ENCODE measurements at places on chromosomes 13 and 19. TPM values are rescaled to one million over a fixed set of nuclear protein-coding genes. Genes with fewer than 3 reads are reported as not detected.

DNA sequence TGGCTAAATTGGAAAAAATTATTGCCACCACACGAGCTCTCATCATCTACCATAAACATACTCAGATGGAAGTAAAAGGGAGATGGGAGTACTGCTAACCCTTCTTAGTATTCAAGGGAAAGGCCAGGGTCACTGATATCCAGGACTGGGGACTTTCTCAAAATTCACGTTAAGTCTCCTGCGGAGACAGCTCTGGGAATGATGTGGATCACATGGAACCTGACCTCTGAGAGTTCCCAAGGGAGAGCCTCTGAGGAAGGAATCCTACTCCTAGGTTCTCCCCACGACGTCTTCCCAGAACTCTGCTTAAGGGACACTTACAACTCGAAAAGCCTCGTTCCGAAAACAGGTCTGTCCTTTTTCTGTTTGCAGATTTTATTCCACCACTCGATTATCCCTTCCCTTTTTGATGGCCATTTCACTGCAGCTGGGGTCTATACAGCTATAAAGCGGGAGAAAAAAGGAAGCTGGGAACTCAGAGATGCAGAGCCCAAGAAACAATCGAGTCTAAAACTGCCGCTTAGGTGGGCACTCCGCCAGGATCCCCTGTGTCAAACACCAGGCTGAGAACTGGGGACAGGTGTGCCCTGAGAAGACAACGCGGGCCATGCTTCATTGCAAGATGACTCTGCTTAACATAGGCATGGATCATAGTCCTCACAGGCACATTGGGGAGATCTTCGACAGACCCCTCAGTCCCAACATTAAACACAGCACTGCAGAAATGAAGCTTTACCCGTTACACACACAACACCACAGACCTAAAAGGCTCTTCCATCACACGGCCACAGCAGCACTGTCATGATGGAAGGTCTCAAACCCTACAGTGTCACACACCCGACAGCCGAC lies 823 bp upstream of the ZNF567 start:
- no peak for DNase-seq
- H3K27ac ChIP-seq = peak overlapping the region; percentile 73
- peak overlapping the region; percentile 87 for H3K4me3 ChIP-seq
- H3K27me3 ChIP-seq = no peaks in the 10 kb centered on the region
- H3K36me3 ChIP-seq = peaks cover 11% of the 10 kb centered on the region

- no peak overlapping the region for H3K27ac ChIP-seq
- peaks cover 5% of the 10 kb centered on the region for H3K36me3 ChIP-seq
- DNase-seq = no peak
Measured at GRCh38 chr13:77213644-77214043, 113.2 kb downstream of the MYCBP2 start.

- peak overlapping the region; percentile 53 for H3K4me3 ChIP-seq
- peak; percentile 93 for DNase-seq
- H3K27me3 ChIP-seq = peaks cover 2% of the 10 kb centered on the region
- H3K4me1 ChIP-seq = peaks cover 2% of the 10 kb centered on the region
- no peaks in the 10 kb centered on the region for H3K36me3 ChIP-seq
Measured at GRCh38 chr19:1507763-1508506, 4.9 kb downstream of the ADAMTSL5 start.

- no peak overlapping the region for H3K27ac ChIP-seq
- no peaks in the 10 kb centered on the region for H3K36me3 ChIP-seq
- H3K27me3 ChIP-seq = no peaks in the 10 kb centered on the region
- no peaks in the 10 kb centered on the region for H3K4me1 ChIP-seq
- no peak overlapping the region for H3K4me3 ChIP-seq
Measured at GRCh38 chr13:49733181-49733951, 42.1 kb upstream of the EBPL start.

GRCh38 chr19:40736661-40737060 lies 13.6 kb downstream of the ACTMAP start:
- H3K4me3 ChIP-seq = no peak overlapping the region
- no peaks in the 10 kb centered on the region for H3K27me3 ChIP-seq
- H3K36me3 ChIP-seq = peaks cover 15% of the 10 kb centered on the region
- no peak for DNase-seq
- no peak overlapping the region for H3K27ac ChIP-seq

GRCh38 chr19:46745521-46746280 lies at the start of gene FKRP:
Gene FKRP (plus strand): TSS chr19:46746057. CDS start chr19:46755451, 9,394 bp downstream.
- peak within 1 kb of the TSS; percentile 95 for H3K27ac ChIP-seq
- no peak for DNase-seq
- peak within 1 kb of the TSS; percentile 99 for H3K4me3 ChIP-seq
- H3K4me1 ChIP-seq = no peaks in the 10 kb centered on the region
- no peaks in the 10 kb centered on the region for H3K36me3 ChIP-seq
- H3K27me3 ChIP-seq = no peaks in the 10 kb centered on the region

DNA sequence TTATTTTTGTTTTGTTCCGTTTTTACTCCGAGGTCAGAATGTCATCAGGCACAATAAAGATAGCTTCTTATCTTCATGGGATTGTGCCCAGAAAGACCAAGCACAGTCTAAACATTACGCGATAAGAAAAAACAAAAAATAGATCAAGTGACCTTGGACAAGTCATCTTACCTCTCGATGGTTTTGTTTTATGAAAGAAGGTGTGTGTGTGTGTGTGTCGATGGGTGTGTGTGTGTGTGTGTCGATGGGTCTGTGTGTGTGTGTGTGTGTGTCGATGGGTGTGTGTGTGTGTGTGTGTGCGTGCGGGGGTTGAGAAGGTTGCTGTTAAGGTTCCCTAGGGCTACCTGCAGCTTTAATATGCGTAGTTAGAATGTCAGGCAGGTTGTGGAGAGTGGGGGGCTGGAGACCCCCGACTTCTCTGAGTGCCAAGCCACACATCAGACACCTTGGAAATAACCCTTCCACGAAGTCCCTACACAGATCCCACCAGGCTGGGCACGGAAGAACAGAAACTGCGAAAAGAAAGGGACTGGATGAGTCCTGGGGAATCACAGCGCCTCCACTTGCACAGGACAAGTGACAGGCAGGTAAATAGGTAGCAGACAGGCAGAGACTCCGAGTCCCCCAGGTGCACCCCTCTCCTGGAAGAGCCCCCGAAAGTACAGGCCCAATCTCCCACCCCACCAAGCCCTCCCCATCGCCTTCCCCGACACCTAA lies 458 bp upstream of the ATP8A2 start:
- H3K36me3 ChIP-seq = no peaks in the 10 kb centered on the region
- H3K4me3 ChIP-seq = no peak overlapping the region
- no peaks in the 10 kb centered on the region for H3K4me1 ChIP-seq
- peaks cover 48% of the 10 kb centered on the region for H3K27me3 ChIP-seq
- DNase-seq = no peak

DNA sequence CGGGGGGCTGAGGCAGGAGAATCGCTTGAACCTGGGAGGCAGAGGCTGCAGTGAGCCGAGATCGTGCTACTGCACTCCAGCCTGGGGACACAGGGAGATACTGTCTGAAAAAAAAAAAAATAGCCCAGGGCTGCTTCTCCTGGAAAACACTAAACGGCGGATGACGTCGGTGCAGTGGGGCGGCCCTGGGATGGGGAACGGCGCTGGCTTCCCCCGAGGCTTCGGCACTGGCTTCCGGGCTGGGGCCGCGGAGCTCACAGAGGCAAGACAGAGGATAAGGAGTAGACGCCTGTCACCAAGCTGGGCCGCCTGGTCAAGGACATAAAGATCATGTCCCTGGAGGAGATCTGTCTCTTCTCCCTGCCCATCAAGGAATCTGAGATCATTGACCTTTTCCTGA lies 5.0 kb downstream of the PRSS57 start:
- DNase-seq = no peak
- H3K27me3 ChIP-seq = no peaks in the 10 kb centered on the region
- H3K27ac ChIP-seq = no peak overlapping the region
- H3K4me3 ChIP-seq = no peak overlapping the region

DNA sequence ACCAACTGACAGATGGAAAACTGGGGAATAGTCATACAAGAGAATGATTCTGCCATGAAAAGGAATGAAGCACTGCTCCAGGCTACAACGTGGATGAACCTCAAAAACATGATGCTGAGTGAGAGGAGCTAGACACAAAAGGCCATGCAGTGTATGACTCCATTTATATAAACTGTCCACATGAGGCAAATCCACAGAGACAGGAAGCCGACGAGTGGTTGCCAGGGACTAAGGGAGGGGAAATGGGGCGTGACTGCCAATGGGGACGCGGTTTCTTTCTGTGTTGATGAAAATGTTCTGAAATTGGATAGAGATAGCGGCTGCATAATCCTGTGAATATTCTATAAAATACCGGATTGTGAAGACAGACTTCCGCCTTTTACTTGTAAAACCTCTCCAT lies 10.2 kb downstream of the SMIM7 start:
- H3K27ac ChIP-seq = no peak overlapping the region
- H3K27me3 ChIP-seq = no peaks in the 10 kb centered on the region
- no peak overlapping the region for H3K4me3 ChIP-seq
- H3K4me1 ChIP-seq = no peaks in the 10 kb centered on the region
- peaks cover 6% of the 10 kb centered on the region for H3K36me3 ChIP-seq

DNA sequence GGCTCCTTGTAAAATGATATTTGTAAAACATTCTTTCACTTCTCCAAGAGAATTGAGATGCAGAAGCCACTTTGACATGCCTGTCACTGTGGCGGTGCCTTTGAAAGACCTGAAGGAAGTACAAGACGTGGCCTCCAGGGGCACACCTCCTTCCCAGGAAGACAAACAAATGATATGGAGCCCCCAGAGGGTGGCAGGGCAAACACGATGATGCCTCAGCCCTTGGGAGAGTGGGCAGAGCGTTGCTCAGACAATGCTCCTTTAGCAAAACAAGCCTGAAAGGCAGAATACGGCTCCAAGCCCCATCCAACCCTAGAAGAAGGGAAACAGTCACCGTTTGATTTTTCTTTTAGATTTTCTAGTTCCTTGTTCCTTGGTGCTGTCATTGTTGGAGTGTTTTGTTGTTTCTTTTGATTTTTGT lies 9.2 kb upstream of the ATP12A start:
- H3K4me3 ChIP-seq = peak overlapping the region; percentile 46
- H3K27ac ChIP-seq = peak overlapping the region; percentile 60
- H3K4me1 ChIP-seq = no peaks in the 10 kb centered on the region
- H3K36me3 ChIP-seq = no peaks in the 10 kb centered on the region

GRCh38 chr13:113586661-113587479 lies 2.3 kb downstream of the TFDP1 start:
- DNase-seq = no peak
- H3K36me3 ChIP-seq = no peaks in the 10 kb centered on the region
- H3K4me3 ChIP-seq = no peak overlapping the region
- no peaks in the 10 kb centered on the region for H3K27me3 ChIP-seq

GRCh38 chr19:47680858-47681332 lies 32.3 kb upstream of the EHD2 start:
- H3K27me3 ChIP-seq = no peaks in the 10 kb centered on the region
- H3K4me1 ChIP-seq = no peaks in the 10 kb centered on the region
- H3K4me3 ChIP-seq = no peak overlapping the region

DNA sequence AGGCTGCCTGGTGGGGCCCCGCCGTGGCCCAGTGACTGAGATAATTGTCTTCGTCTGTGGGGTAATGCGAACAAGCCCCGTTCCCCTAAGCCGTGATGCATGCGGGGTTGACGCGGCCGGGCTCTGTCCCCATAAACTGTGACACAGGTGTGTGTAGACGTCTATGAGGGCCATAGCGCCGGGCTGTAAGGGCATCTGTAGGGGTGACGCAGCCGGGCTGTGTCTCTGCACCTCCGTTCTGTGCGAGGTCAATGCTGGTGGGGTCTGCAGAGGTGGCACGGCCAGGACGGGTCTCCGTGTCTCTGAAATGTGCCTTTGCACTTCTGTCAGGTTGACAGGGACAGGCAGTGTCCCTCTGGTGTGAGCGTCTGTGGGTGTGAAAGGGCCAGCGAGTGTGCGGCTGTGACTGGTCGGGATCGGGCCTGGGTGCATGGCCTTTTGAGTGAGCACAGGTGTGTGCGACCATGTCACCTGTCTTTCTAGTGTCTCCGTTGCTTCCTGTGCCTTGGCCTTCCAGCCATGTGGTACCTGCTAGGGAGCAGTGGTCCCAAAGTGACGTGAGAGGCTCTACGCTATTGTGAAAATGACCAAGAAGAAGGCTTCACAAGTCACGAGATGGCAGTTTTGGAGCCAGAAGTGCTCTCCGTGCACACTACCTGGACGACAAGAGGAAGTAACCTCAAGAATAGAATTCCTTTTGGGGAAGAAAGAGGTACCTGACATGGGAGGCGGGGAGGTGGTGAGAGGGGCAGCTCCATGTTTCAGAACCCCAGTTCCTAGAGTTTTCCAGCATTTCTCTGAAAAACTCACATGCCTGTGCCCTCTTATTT lies 16.4 kb upstream of the ZNF331 start:
- H3K27me3 ChIP-seq = no peaks in the 10 kb centered on the region
- H3K27ac ChIP-seq = no peak overlapping the region
- H3K4me3 ChIP-seq = peak overlapping the region; percentile 62
- H3K36me3 ChIP-seq = no peaks in the 10 kb centered on the region
- H3K4me1 ChIP-seq = peaks cover 4% of the 10 kb centered on the region
- no peak for DNase-seq

DNA sequence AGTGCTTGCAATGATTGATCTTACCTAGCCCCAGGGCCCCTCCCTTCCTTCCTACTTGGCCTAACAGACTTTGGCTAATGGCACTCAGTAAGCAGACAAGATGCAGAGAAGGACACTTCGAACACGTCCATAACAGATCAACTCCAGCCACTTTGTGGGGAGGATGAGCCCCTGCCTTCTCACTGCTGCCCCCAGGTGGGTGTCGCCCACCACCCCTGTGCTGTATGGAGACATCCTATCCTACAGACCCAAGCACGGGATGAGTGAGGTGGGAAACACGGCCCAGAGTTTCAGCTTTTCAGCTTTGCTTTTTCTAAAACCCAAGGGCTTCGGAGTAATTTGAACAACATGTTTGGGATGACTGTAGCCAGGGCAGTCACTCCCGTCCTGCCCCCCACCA lies 5.5 kb downstream of the SLC7A1 start:
- H3K27ac ChIP-seq = peak overlapping the region; percentile 17
- no peaks in the 10 kb centered on the region for H3K27me3 ChIP-seq
- no peak overlapping the region for H3K4me3 ChIP-seq
- no peaks in the 10 kb centered on the region for H3K36me3 ChIP-seq
- no peak for DNase-seq
- H3K4me1 ChIP-seq = no peaks in the 10 kb centered on the region

RASL11A gene
- total RNA-seq = 39.3 TPM

LILRA5 gene
- total RNA-seq = 1.4 TPM

GET3 gene
- 50.8 TPM for total RNA-seq

RASIP1 gene
- total RNA-seq = 28.2 TPM

VSTM2B gene
- total RNA-seq = not detected

FXYD1 gene
- 34.7 TPM for total RNA-seq

All from breast epithelium (tissue), 4 donors.